Smooth muscle cell of the coronary artery (primary cell): ENCODE measurements at places on chromosomes 1 and 21. TPM values are rescaled to one million over a fixed set of nuclear protein-coding genes. Genes with fewer than 3 reads are reported as not detected.

The CTPS1 gene
- 4.8 and 42.0 TPM in 2 replicates for total RNA-seq

The KCNA3 gene
- total RNA-seq = 1.4 TPM in 1 of 2 replicates, not detected in the other

The MPC2 gene
- 19.7 and 36.1 TPM in 2 replicates for total RNA-seq

The HCRTR1 gene
- total RNA-seq = under 0.01 TPM in 1 of 2 replicates, not detected in the other

The NR1I3 gene
- not detected in 2 replicates for total RNA-seq

The CLDN19 gene
- total RNA-seq = not detected in 2 replicates

The DNAI4 gene
- total RNA-seq = 4.1 and 6.7 TPM in 2 replicates

The TCP10L gene
- 0.94 TPM in 1 of 2 replicates, not detected in the other for total RNA-seq

The CYYR1 gene
- total RNA-seq = under 0.01 and 0.35 TPM in 2 replicates

The PIK3R3 gene
- total RNA-seq = 0.59 and 3.1 TPM in 2 replicates

The GPR52 gene
- total RNA-seq = 0.23 and 0.90 TPM in 2 replicates

The AADACL4 gene
- total RNA-seq = not detected in 2 replicates

The CHODL gene
- not detected in 2 replicates for total RNA-seq

The SEC16B gene
- 1.2 and 2.9 TPM in 2 replicates for total RNA-seq

The RXFP4 gene
- total RNA-seq = not detected in 2 replicates

The AMY1C gene
- not detected in 2 replicates for total RNA-seq

The MEX3A gene
- 0.47 and 4.7 TPM in 2 replicates for total RNA-seq

The CAPN9 gene
- total RNA-seq = under 0.01 TPM in 1 of 2 replicates, not detected in the other

The CAMK1G gene
- under 0.01 and 0.38 TPM in 2 replicates for total RNA-seq

The MOB3C gene
- 9.6 and 15.1 TPM in 2 replicates for total RNA-seq

The NTRK1 gene
- total RNA-seq = 0.08 and 0.12 TPM in 2 replicates

The PRELP gene
- total RNA-seq = under 0.01 and 2.3 TPM in 2 replicates

The ITPKB gene
- 2.8 and 5.3 TPM in 2 replicates for total RNA-seq

The RHD gene
- total RNA-seq = not detected in 2 replicates
